ENCODE measurements at places on chromosomes 11 and 22. TPM values are rescaled to one million over a fixed set of nuclear protein-coding genes. Genes with fewer than 3 reads are reported as not detected.

DNA sequence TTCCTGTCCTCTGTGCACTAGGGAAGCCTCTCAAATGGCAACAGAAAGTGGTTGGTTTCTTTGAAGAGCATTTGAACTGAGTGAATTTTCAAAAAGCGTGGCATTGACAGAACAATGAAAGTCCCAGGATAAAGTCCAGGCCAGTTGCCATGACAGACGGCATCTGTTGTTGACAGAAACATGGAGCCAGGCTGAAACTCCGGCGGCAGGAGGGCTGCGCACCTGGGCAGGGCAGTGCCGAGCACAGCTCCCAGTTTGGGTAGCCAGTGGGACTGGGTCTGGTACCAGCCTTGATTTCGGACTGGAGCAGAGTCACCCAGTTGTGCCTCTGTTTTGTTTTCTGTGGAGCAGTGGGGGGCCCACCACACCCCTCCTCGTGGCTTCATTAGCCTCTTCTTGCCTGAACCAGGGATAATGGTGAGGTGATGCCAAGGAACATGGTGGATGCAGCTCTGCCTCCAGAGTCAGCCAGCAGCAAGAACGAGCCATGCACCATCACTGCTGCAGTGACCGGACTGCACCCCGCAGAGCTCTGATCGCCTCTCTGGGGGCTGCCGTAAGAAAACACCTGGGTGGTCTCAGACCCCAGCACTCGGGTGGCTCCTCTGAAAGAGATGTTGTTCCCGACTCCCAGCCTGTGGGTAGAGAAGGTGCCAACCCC, 9.8 kb upstream of the SEPTIN5 start:
- H3K27ac ChIP-seq = no peak overlapping the region
- no peak overlapping the region for H3K4me3 ChIP-seq
- no peaks in the 10 kb centered on the region for H3K36me3 ChIP-seq
- DNase-seq = no peak
- H3K4me1 ChIP-seq = peaks cover 12% of the 10 kb centered on the region

DNA sequence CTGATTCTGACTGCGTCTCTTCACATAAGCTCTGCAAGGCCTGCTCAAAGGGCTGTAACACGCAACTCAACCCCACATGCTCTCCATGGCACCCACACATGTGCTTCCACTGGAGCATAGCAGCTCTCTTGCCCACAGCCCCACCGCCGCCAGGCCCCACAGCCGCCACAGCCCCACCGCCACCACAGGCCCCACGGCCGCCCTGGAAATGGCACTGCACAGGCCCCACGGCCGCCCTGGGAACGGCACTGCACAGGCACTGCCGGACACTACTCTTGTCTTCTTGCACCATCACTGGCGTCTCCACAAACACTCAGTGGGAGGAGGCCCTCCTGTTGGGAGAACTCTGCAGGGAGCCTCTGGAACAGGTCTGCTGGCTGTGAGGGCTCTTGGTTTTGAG, 8.6 kb downstream of the MOB2 start:
- H3K36me3 ChIP-seq = peaks cover 65% of the 10 kb centered on the region
- no peak overlapping the region for H3K27ac ChIP-seq
- H3K4me1 ChIP-seq = peaks cover 28% of the 10 kb centered on the region
- DNase-seq = no peak
- H3K4me3 ChIP-seq = no peak overlapping the region

GRCh38 chr11:19426756-19427403, 186.1 kb upstream of the E2F8 start:
- no peak for DNase-seq
- no peaks in the 10 kb centered on the region for H3K4me1 ChIP-seq
- H3K36me3 ChIP-seq = no peaks in the 10 kb centered on the region
- H3K27ac ChIP-seq = no peak overlapping the region
- no peak overlapping the region for H3K4me3 ChIP-seq

- H3K4me3 ChIP-seq = peak overlapping the region; percentile 34
- peaks cover 74% of the 10 kb centered on the region for H3K4me1 ChIP-seq
- DNase-seq = no peak
- H3K27ac ChIP-seq = no peak overlapping the region
Measured at GRCh38 chr11:65440831-65441499, 18.4 kb downstream of the NEAT1 start.

MMP3 gene
- total RNA-seq = not detected

CNIH2 gene
- not detected for total RNA-seq

CEND1 gene
- 0.44 TPM for total RNA-seq

DNA sequence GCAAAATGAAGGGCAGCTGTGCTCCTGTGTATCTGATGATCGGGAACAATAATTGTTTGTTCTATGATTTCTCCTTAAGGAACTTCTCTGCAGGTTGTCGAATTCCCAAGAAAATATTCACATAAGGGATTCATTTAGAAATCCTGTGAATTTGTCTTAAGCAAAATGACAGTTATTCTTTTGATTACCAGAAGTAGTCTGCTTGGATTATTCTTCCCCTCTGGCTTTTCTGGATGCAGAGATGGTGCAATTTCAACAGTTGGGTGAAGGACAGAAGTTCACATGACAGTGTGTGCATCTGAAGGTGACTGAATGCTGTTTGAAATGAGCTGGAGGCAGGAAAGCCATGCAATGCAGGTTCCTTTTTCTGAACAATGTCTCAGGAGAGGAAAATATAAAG, 137.2 kb upstream of the MTMR2 start:
- no peaks in the 10 kb centered on the region for H3K27me3 ChIP-seq
- no peak overlapping the region for H3K4me3 ChIP-seq
- no peaks in the 10 kb centered on the region for H3K36me3 ChIP-seq
- no peak for DNase-seq
- no peak overlapping the region for H3K27ac ChIP-seq

DNA sequence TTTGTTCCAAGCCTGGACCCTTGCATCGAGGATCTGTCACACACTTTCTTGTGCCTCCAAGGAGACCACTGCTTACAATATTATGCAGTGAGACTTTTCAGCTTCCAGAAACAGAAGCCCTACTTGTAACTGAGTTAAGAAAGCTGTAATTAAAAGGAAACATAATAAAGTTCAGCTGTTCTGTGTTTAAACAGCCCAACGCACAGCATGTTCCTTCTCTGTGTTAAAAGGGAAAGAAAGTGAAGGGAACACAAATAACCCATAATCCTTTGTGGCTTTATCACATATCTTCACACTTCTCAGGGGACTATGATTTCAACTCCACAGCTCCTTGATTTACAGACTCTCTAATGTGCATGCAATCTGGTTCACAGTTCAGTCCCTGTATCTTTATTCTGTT, 200.3 kb upstream of the MTNR1B start:
- H3K27me3 ChIP-seq = no peaks in the 10 kb centered on the region
- peaks cover 14% of the 10 kb centered on the region for H3K4me1 ChIP-seq
- no peaks in the 10 kb centered on the region for H3K36me3 ChIP-seq
- no peak for DNase-seq
- no peak overlapping the region for H3K4me3 ChIP-seq

DNA sequence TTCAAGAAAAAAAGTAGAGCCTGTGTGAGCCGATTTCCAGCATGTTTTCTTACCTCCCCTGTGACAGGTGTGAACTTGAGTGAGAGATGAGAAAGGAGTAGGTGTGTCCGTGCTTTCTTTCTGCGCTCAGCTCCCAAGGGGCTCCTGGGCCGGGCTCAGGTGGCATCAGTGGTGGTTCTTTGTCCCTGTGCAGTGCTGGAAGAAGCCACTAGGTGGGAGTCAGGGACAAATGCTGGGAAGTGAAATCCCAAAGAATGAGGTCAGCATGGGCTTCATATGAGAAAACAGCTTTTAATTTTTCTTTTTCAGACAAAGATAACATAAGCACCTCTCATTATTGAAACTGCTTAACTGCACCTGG, 57.8 kb downstream of the PPFIBP2 start:
- H3K4me1 ChIP-seq = peaks cover 24% of the 10 kb centered on the region
- DNase-seq = peak; percentile 61
- no peaks in the 10 kb centered on the region for H3K36me3 ChIP-seq
- H3K27me3 ChIP-seq = no peaks in the 10 kb centered on the region

DNA sequence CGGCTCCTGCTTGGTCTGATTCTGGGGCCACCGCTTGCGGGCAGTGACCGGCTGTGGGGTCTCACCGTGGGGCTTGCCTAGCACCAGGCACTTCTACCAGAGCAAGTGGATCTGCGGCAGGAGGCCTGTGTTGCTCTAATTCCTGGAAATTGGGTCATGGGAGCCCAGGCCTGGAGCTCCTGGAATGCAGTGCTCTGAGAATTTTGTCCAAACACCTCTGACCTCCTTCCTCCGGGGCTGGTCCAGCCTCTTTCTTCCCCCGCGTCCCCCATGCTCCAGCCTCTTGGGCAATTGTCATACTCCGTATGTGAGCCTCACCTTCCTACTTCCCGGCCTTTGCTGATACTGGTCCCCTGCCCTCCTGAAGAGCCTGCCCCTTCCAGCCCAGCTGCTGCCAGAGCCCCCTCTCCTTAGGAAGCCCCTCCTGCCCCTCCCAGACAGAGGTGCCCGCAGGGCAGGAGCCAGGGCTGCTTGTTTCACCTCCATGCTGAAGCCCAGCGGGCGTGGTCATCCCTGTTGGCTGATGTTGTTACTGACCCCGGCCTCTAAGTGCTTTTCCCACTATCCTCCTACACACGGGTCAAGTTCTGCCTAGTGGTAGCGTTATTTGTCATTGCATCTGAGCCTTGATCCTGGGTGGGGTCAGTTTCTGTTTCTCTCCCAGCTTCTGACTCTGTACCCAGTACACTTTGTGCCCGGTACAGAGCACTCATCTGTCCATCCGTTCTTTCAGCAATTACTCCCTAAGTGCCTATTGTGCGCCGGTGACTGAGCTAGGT, 9.6 kb downstream of the MGAT3 start:
- no peak overlapping the region for H3K4me3 ChIP-seq
- DNase-seq = no peak
- no peaks in the 10 kb centered on the region for H3K36me3 ChIP-seq
- H3K4me1 ChIP-seq = peaks cover 80% of the 10 kb centered on the region
- H3K27me3 ChIP-seq = no peaks in the 10 kb centered on the region
- peak overlapping the region; percentile 77 for H3K27ac ChIP-seq

- no peak overlapping the region for H3K4me3 ChIP-seq
- H3K36me3 ChIP-seq = no peaks in the 10 kb centered on the region
- DNase-seq = no peak
Measured at GRCh38 chr22:35475545-35475944, 65.1 kb upstream of the RASD2 start.

FAM83F gene
- 2.4 TPM for total RNA-seq

GRCh38 chr11:1706634-1707400, 9.8 kb downstream of the KRTAP5-6 start:
- no peaks in the 10 kb centered on the region for H3K4me1 ChIP-seq
- H3K36me3 ChIP-seq = no peaks in the 10 kb centered on the region
- no peaks in the 10 kb centered on the region for H3K27me3 ChIP-seq
- no peak for DNase-seq

GRCh38 chr22:29126670-29127395, 54.0 kb downstream of the KREMEN1 start:
- H3K4me3 ChIP-seq = no peak overlapping the region
- no peak for DNase-seq
- no peaks in the 10 kb centered on the region for H3K27me3 ChIP-seq

DNA sequence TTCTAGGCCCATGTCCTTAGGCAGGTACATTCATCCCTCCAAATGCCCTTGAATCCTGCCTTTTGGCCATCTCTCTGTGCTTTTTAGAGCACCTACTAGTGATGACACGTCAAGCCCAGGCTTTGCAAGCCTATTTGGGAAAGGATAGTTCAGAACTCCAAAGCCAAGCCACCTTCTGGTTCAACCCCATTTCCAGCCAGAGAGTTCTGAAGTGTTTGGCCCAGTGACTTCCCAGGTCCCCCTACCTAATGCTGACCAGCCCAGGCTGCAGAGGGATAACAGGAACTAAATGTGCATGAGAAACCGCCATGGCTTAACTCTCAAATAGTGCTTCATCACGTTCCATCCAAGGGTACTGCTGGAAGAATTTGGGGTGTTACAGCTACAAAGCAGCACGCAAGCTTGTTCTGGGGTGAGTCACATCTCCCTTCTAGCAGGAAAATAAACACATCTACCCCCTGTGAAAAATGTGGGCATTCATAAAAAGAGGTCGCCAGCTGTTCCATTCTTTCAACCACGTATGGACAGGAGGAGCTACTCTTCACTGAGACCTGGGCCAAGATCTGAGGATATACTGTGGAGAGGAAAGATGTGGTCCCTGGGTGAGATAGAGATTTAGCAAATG, 2.0 kb upstream of the FXYD6 start:
- peaks cover 49% of the 10 kb centered on the region for H3K4me1 ChIP-seq
- H3K36me3 ChIP-seq = no peaks in the 10 kb centered on the region
- no peak overlapping the region for H3K27ac ChIP-seq
- no peaks in the 10 kb centered on the region for H3K27me3 ChIP-seq
- DNase-seq = no peak
- no peak overlapping the region for H3K4me3 ChIP-seq

- H3K4me1 ChIP-seq = no peaks in the 10 kb centered on the region
- H3K27ac ChIP-seq = no peak overlapping the region
- no peaks in the 10 kb centered on the region for H3K27me3 ChIP-seq
- no peak for DNase-seq
Measured at GRCh38 chr11:123567466-123567865, 87.0 kb downstream of the SCN3B start.

- H3K27me3 ChIP-seq = no peaks in the 10 kb centered on the region
- H3K4me1 ChIP-seq = no peaks in the 10 kb centered on the region
- DNase-seq = peak; percentile 53
- no peaks in the 10 kb centered on the region for H3K36me3 ChIP-seq
Measured at GRCh38 chr22:24503137-24503842, 8.2 kb downstream of the UPB1 start.

CRYBB2 gene
- total RNA-seq = not detected

DNA sequence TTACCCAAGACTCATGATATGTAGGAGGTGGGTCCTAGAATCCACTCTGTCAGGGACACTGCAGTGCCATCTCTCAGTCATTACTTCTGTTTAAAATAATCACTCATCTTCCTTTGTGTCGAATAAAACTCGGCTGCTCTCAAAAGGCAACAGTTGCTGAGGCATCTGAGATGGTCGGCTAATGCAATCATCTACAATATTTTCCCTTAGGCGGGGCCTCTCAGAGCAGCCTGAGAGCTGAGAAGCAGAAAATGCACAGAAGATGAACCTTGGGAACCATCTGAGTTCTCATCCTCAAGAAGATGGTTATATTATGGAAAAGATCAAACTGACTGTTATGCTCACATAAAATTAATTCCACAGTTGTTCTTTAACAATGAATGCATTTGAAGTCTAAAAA, 1518.2 kb upstream of the TENM4 start:
- H3K4me3 ChIP-seq = no peak overlapping the region
- no peaks in the 10 kb centered on the region for H3K4me1 ChIP-seq
- H3K36me3 ChIP-seq = no peaks in the 10 kb centered on the region
- no peak overlapping the region for H3K27ac ChIP-seq
- no peak for DNase-seq
- no peaks in the 10 kb centered on the region for H3K27me3 ChIP-seq

GRCh38 chr11:2812371-2812991, 73.1 kb downstream of the CDKN1C start:
- H3K4me3 ChIP-seq = peak overlapping the region; percentile 40
- DNase-seq = peak; percentile 69
- peaks cover 27% of the 10 kb centered on the region for H3K4me1 ChIP-seq
- H3K27ac ChIP-seq = peak overlapping the region; percentile 65
